ENCODE measurements at places on chromosomes 13 and 19.

DNA sequence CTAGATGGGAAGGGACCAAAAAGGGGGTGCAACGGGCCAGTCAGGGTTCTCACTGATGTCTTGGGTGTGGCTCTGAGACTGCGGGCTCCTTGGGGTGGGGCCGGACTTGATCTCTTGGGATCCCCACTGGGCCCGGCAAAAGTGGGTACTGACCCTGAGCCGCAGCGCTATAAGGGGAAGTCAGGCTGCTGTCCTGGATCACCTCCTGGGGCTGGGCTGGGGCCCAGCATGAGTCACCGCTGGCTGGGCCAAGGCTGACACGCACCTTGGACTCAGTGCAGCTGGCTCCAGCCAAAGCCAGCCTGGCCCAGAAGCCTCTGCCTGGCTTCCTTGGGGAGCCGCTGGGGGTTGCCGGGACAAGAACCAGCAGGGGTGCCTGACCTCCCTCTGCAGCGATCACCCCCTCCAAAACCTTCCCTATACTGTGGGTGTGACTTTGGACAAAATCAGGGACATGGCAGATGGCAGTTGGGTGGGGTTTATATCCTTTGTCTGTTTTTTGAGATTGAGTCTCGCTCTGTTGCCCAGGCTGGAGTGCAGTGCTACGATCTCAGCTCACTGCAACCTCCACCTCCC lies 617 bp upstream of the IQCN start:
- peaks cover 1% of the 10 kb centered on the region for H3K36me3 ChIP-seq
- no peaks in the 10 kb centered on the region for H3K27me3 ChIP-seq
- no peak overlapping the region for H3K27ac ChIP-seq
- H3K4me3 ChIP-seq, result no peak overlapping the region

DNA sequence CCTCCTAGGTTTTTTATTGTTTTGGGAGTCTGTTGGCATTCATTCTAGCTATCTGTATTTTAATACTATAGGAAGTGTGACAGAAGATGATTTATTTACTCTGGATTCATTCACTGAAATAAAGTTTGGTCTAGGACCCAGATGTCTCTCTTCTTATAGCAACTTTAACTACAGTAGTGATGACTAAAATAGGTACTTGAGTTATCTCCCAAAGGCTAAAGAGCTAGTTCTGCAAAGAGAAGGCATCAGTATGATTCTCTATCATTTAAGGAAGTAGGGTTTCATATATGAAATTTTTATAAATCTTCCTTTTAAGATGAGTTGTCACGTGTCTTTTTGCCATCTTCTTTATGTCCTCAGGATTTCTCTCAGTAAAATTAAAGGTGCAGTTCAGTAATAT lies 507.4 kb downstream of the KCTD12 start:
- no peaks in the 10 kb centered on the region for H3K4me1 ChIP-seq
- no peak for DNase-seq
- H3K27me3 ChIP-seq, result no peaks in the 10 kb centered on the region
- H3K36me3 ChIP-seq, result no peaks in the 10 kb centered on the region
- no peak overlapping the region for H3K27ac ChIP-seq
- no peak overlapping the region for H3K4me3 ChIP-seq

DNA sequence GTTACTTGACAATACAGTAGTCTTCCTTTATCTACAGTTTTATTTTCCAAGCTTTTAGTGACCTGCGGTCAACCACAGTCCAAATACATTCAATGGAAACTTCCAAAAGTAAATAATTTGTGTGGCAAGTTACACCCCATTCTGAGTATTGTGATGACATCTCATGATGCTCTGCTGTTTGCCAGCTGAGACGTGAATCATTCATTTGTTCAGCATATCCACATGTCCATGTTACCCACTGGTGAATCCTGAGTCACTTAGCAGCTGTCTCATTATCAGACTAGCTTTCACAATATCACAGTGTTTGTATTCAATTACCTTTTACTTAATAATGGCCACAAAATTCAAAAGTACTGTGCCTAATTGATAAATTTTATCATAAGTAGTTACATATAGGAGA lies 179.8 kb downstream of the PRR20E start:
- H3K27me3 ChIP-seq, result no peaks in the 10 kb centered on the region
- H3K4me3 ChIP-seq, result no peak overlapping the region
- no peak for DNase-seq
- H3K4me1 ChIP-seq, result no peaks in the 10 kb centered on the region
- H3K36me3 ChIP-seq, result no peaks in the 10 kb centered on the region

DNA sequence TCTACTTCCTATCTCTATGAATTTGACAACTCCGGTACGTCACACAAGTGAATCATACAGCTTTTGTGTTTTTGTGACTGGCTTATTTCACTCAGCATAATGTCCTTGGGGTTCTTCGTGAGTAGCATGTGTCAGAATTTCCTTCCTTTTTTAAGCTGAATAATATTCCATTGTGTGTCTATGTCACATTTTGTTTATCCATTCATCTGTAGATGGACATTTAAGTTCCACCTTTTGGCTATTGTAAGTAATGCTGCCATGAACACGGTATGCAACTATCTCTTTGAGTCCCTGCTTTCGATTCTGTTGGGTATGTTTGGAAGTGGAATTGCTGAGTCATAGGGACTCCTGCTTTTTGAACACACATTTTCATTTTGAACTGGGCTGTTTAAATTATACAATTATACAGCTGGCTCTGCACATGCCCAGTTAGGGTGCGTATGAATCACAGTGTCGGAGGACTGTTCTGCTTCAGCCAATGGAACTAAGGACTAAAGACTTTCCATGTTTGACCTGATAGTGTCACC lies 43.0 kb upstream of the C13orf42 start:
- no peaks in the 10 kb centered on the region for H3K27me3 ChIP-seq
- DNase-seq, result no peak
- no peaks in the 10 kb centered on the region for H3K36me3 ChIP-seq
- H3K4me1 ChIP-seq, result no peaks in the 10 kb centered on the region
- no peak overlapping the region for H3K4me3 ChIP-seq

DNA sequence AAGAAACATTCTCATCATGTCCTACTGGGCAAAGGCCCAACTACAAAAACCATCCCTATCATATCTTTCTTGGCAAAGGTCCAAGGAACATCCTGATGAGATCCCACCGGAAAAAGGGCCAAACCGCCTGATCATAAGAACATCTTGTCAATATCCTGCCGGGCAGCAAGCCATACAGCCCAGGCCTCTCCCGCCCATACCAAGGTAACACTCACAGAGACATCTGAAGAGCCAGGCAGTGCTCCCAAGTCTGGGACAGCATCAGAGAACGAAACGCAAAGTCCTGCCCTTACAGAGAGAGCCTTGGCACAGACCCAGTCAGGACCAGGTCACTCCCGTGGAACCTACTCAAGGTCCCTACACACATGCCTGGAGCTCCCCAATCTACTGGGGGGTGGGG lies 18.5 kb upstream of the ZNF331 start:
- no peak overlapping the region for H3K27ac ChIP-seq
- no peaks in the 10 kb centered on the region for H3K36me3 ChIP-seq
- DNase-seq, result no peak
